Right cardiac atrium (tissue), 5 donors: ENCODE measurements at places on chromosomes 3 and 15. TPM values are rescaled to one million over a fixed set of nuclear protein-coding genes. Genes with fewer than 3 reads are reported as not detected.

Gene OR4F6
- total RNA-seq = not detected

Gene CLDN16
- not detected for total RNA-seq

Gene SNURF
- total RNA-seq = 36.3 TPM

Gene NCEH1
- 27.0 TPM for total RNA-seq

Gene MTMR10
- total RNA-seq = 14.8 TPM

Gene CTDSPL
- 43.4 TPM for total RNA-seq

- no peak for DNase-seq
These were observed 47.8 kb upstream of the P2RY1 start for GRCh38 chr3:152786977-152787681.

- no peak for DNase-seq
These were observed 32.3 kb upstream of the BNIP2 start for GRCh38 chr15:59721411-59721810.

DNA sequence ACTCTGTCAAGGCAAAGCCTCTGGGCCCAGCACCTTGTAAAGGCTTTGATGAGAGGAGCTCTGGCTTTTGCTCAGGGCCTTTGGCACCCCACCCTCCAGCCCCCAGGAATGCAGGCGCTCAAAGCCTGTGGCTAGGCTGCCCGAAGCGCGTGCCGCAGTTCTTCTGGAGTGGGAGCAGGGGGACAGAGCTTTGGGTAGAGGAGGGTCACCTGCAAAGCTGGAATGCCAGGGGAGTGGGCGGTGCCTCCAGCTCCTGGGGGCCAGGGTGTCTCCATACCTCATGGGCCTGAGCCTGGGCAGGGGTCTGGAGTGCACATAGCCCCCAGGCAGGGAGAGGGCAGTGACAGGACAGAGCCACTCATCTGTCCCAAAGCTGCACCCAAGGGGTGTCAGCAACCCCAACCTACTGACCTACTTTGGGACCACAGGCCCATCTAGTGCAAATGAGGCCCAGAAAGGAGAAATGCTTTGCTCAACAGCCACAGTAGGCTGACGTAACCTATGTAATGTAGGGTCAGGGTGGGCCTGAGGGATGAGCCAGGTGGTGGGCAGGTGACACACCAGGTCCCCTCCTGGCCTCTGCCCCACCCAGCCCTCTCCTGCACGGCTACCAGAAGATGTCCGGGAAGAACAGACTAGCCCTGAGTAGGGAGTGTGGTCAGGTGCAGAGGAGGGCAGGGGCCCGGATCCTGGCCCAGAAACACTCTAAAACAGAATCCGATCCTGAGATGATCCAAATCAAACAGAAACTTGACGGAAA is 2.2 kb upstream of the CALML4 start:
- DNase-seq = no peak

DNA sequence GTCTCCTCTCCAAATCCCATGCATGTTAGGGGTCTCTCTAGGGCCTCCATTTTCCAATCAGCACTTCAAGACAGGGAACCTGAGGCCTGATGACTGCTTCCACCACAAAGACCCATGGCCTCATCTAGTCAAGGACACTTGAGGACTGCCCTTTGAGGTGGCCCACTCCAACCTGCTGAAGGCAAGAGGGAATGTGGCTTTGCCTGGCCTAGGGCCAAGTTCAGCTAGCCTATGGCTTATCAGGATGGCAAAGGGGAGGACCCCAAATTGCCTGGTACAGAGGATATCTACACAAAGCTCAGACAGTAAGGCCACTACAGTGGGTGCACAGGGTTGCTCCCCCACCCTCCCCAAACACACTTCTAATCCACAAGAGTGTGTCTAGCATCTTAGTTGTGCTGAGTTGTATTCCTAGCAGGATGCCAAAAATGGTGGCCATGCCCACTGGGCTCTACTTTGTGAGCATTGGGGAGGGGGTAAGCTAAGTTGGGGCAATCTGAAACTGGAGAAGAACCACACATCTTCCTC is 10.0 kb upstream of the GRAMD2A start:
- DNase-seq = no peak

- no peak for DNase-seq
These were observed 119.1 kb upstream of the PLCL2 start for GRCh38 chr3:16765661-16766060.

DNA sequence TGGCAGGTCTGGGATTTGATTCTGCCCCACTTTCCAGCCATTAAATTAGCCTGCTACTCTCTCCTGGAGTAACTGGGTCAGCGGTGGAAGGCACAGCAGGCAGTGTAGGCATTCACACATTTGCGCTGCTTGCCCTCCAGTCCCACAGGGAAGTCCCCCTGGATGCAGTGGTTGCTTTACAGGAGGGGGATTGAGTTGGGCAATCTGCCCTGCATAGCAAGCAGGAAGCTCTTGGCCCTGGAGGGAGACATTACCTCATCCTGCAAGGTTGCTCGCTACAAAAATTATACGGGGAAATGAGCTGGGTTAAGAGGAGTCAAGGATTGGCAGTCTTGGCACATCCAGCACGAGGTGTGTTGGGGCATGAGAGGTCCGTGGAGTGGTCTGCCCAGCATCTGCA is 14.8 kb downstream of the MCM2 start:
- no peak for DNase-seq

DNA sequence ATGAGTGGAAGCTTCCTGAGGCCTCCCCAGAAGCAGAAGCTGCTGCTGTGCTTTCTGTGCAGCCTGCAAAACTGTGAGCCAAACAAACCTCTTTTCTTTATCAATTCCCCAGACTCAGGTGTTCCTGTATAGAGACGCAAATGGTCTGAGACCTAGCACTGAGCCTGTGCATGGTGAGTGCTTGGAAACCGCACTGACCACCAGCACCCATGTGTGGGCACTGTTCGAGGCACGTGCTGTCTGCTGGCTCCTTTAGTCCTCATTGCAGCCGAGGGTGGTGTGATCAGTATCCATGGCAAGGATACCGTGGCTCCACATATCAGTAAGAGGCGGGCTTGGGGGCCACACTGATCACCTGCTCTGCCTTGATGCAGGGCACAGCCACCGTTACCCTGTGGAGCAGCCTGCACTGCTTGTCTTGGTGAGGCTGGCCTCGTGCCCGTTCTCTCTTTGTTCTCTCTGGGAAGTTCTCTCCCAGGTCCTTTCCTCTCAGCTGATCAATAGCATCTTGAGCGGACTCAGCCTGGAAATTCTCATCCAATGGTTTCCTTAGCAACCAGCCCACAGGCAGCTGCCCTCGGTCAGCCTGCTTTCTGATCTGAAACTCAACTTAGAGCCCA is 101.0 kb downstream of the PLXNA1 start:
- DNase-seq = no peak
